ENCODE measurements at places on chromosomes 5 and 9. TPM values are rescaled to one million over a fixed set of nuclear protein-coding genes. Genes with fewer than 3 reads are reported as not detected.

The SARDH gene
- 0.35 TPM for total RNA-seq

The TICAM2 gene
- 2.1 TPM for total RNA-seq

The VLDLR gene
- total RNA-seq: 9.9 TPM

The KCNMB1 gene
- 0.35 TPM for total RNA-seq

The AFAP1L1 gene
- 150 TPM for total RNA-seq

The GABRA1 gene
- total RNA-seq: not detected

Data from pulmonary artery endothelial cell (primary cell).